Muscle of back (tissue), 13 donors: ENCODE measurements at places on chromosomes 13 and 19.

DNA sequence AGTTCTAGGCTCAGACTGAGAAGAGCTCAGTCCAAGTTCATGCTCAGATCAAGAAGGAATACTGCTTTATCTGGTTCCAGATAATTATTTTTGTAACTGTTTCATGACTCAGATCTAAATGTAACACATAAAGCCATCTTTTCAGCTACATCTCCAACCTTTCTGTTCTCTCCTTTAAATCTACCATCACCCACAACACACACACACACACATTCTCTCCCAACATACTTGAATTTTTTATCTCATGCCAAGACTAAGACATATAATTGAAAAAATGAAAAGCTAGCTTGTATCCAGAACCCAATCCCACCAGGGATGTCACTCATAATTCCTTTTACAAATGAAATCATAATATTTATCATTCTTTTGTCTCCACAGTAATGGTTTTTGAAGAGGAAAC lies 7.6 kb downstream of the KATNAL1 start:
- no peak for DNase-seq

GRCh38 chr19:46856062-46857022 lies 4.5 kb upstream of the ARHGAP35 start:
- DNase-seq, result peak; percentile 98

GRCh38 chr19:35370722-35371121 lies at the start of gene GPR42:
GPR42 (plus strand) TSS chr19:35371068; CDS start chr19:35371360, 292 bp downstream.
- DNase-seq, result no peak

DNA sequence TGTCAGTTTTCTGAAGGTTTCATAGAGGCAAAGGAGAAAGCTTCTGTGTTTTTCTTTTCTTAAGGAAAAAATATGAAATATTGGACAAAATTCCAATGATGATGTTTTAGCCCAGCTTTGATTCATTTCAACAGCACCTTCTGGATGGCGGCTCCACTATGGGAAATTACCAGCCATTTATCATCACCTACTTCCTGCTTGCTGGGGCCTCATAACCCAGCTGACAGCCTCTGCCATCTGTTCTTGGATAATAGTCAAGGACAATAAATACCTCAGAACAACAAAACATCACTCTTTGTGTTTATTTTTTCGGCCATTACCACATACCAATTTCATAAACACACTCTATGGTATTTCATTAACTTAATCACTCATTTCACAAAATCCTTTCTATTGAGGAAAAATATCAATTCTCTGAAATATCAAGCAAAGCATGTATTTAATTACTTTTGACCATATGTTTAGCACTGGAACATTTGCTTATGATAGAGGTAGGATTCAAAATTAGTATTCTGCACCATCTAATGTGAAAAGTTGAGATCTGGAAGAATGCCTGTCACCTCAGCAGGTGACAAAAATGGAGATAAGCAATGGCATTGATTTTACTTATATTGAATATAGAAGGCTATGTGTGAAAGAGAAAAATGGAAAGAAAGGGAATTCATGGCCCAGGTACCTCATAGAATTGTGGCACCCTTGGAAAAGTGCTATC lies 629.7 kb downstream of the LIG4 start:
- DNase-seq, result no peak

- DNase-seq, result no peak
These were observed 16.6 kb upstream of the LRP3 start for GRCh38 chr19:33177417-33177979.

DNA sequence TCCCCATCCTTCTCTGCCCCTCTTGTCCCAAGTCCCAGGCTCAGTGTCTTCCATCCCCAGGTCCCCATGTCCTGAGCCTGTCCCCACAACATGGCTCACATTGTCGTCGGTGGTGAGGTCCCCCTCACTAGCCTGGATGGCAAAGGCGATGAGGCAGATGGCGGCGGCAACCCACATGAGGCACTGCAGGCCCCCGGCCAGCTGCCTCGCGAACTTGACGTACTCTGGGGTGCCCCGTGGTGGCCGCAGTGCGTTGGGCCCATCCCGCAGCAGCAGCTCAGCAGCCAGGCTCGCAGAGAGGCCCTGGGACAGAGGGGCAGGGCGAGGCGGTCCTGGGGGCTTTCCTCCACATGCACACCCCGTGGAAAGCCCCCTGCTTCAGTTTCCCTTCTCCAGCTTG lies 1.1 kb downstream of the ATP4A start:
- no peak for DNase-seq

GRCh38 chr13:27792393-27793218 lies at the start of gene GSX1:
GSX1 (plus strand) TSS chr13:27792483; CDS start chr13:27792691, 208 bp downstream.
- peak; percentile 47 for DNase-seq

DNA sequence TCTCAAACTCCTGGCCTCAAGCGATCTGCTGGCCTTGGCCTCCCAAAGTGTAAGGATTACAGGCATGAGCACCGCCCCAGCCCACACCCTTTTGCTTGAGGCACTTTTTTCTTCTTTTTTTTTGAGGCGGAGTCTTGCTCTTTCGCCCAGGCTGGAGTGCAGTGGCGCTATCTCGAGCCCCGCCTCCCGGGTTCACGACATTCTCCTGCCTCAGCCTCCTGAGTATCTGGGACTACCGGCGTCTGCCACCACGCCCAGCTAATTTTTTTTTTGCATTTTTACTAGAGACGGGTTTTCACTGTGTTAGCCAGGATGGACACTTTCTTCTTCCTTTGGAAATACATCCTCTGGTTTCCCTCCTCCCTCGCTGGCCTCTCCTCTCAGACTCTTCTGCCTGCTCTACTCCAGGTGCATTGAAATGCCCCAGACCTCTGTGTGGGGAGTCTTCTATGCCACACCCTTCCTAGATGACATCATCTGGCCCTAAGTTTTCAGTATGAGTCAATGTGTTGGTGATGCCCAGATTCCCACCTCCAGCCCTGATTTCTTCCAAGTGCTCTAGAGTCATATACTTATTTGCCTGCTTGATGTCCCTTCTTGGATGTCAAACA lies 20.7 kb upstream of the TPT1 start:
- DNase-seq, result no peak

GRCh38 chr13:89457977-89458376 lies 1786.8 kb downstream of the SLITRK5 start:
- DNase-seq, result no peak

DNA sequence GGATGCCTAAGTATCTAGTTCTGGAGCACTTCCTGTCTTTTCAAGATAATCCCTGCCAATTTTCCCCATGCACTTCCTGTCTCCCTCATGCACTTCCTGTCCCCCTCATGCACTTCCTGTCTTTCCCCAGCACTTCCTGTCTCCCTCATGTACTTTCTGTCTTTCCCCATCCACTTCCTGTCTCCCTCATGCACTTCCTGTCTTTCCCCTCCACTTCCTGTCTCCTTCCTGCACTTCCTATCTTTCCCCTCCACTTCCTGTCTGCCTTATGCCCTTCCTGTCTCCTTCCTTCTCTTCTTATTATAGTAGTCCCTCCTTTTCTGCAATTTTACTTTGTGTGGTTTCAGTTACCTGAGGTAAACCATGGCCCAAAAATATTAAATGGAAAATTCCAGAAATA lies 3.0 kb upstream of the TNNT1 start:
- DNase-seq, result no peak

DNA sequence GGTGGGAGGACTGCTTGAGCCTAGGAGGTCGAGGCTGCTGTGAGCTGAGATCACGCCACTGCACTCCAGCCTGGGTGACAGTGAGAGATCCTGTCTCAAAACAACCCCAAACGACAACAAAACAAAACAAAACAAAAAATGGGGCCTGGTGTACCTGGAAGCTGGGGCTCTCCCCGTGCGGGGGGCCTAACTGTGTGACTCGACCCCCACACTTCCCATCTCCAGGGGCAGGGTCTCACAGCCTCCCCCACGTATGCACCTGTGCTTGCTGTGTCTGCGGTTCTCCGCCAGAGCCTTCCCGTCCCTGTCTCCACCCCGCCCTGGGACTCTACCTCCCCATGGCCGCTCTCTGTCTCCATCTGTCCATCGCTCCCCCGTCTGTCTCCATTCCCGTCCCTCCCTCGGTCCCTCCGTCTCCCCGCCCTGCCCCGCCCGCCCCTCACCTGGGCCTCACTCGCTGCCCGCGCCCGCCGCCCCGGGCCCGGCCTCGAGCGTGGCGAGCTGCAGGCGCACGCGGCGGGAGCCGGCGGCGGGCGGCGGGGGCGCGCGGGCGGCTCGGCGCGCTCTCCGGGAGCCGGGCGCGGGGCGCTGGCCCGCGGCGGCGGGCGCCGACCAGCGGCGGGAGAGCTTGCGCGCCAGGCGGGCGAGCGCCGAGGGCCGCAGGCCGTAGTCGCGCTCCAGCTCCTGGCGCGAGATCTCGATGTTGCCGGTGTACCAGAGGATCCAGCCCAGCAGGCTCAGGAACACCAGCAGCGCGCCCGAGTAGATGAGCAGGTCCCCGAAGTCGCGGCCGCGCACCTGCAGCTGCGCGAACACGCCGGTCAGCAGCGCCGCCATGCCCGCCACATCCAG lies 587 bp downstream of the TMEM238 start:
- DNase-seq, result no peak

DNA sequence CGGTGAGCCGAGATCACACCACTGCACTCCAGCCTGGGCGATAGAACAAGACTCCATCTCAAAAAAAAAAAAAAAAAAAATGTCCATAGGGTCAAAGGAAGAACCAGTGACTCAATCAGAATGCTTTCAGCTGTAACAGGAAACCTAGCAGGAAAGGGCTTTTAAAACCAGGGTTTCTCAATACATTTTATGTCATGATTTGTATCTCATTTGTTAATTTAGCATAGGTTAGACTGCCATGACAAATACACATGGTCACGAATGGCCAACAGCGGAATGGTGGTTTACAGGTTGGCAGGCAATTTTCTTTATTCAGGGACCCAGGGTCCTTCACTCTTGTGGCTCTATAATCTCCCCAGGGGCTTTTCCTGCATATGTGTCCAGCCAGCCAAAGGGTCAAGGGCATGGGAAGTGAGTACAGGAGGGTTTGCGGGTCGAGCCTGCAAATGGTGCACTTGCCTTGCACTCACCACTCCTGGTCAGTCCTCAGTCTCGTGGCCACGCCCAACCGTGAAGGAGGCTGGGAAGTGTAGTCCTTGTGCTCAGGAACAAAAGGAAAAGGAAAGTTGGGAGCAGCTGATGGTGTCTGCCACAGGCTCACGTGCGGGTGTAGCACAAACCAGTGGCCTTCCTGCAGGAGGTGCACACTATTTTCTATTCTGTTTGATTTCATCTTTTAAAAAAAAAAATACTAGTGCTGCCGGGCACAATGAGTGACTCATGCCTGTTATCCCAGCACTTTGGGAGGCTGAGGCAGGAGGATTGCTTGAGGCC lies 14.8 kb downstream of the DHX34 start:
- no peak for DNase-seq

- no peak for DNase-seq
These were observed 125.1 kb downstream of the NALCN start for GRCh38 chr13:101291206-101291605.

DNA sequence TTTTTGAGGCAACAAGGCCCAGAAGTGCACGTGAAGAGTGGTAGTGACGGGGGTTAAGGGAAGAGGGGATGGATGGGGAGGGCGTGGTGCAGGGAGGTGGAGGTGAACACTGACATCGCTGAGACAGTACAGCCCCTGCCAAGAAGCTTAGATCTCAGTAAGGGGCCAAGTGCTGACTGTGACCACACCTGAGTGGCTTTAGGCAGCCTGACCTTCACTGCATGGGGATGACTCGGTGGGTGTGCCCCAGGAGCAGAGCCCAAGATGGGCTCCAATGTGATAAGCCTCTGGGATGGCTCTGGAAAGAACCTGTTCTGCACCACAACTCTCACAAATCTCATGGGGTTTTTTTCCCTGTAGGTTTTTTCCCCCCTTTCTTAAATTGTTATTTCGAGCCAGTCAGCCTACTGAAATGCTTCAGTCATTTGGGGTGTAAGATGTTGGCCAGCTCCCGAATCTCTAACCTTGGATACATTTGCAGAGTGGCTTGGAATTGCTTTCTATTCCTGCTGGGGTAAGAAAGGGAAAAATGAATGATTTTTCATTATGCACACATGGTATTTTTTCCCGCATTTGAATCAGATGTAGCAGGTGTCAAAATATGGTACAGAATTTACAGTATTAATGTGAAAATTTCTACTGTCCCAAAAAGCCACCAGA lies 165.0 kb downstream of the TM9SF2 start:
- no peak for DNase-seq

- DNase-seq, result no peak
These were observed 685 bp downstream of the VWA8 start for GRCh38 chr13:41960211-41960636.

GRCh38 chr19:33325920-33326319 lies 23.6 kb upstream of the CEBPA start:
- peak; percentile 93 for DNase-seq

DNA sequence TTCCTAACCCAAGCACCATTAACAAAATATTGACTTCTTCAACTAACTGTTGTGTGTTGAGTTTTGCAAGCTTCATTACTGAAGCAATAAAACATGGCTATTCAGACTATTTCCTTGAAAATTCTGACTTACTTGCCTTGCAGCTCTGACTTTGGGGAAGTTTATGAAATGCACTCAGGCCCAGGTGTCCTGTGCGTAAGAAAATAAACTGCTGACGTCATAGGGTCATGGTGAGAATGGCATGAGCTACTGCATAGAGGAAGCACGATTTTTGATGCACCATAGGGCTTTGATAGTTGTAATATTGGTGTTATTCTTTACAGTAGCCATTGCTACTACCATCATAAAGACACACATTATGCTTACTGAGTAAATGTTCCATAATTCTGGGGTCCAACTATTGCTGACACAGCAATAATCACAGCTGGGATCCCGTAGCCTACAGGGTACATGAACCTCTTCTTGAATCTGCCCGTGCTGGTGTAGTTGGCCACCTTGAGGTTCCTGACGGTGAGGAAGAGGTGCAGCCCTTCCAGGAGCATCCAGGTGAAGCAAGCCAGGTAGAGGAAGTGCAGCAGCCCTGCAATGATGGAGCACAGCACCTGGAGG lies 57.9 kb downstream of the MBD3L2B start:
- no peak for DNase-seq

DNA sequence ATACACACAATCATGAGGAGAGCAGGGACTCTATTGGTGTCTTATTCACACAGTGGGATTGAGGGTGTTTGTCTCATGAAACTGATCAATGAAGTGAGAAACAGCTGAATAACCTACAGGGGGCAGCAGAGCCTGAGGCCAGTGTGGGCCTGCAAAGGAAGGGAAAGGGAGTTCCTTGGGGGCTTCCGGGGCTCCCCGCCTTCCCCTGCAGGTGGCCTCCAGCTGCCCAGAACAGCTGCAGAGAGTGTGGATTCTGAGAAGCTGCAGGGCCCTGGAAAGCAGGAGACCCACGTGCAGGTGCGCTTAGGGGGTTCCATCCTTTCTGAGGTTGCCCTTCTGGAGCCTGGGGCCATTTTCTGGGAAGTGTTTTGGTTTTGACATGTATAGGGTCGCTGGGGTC lies 20.1 kb downstream of the ZNF763 start:
- peak; percentile 5 for DNase-seq

- DNase-seq, result peak; percentile 8
These were observed 2.3 kb upstream of the DACH1 start for GRCh38 chr13:71869274-71869673.

- DNase-seq, result peak; percentile 3
These were observed 25.8 kb downstream of the CACNG6 start for GRCh38 chr19:54017261-54017660.

- DNase-seq, result peak; percentile 69
These were observed 256.9 kb downstream of the SPRY2 start for GRCh38 chr13:80083853-80084676.

- no peak for DNase-seq
These were observed 18.6 kb downstream of the C19orf12 start for GRCh38 chr19:29696565-29696846.
